ENCODE measurements at places on chromosomes 2 and 18.

DNA sequence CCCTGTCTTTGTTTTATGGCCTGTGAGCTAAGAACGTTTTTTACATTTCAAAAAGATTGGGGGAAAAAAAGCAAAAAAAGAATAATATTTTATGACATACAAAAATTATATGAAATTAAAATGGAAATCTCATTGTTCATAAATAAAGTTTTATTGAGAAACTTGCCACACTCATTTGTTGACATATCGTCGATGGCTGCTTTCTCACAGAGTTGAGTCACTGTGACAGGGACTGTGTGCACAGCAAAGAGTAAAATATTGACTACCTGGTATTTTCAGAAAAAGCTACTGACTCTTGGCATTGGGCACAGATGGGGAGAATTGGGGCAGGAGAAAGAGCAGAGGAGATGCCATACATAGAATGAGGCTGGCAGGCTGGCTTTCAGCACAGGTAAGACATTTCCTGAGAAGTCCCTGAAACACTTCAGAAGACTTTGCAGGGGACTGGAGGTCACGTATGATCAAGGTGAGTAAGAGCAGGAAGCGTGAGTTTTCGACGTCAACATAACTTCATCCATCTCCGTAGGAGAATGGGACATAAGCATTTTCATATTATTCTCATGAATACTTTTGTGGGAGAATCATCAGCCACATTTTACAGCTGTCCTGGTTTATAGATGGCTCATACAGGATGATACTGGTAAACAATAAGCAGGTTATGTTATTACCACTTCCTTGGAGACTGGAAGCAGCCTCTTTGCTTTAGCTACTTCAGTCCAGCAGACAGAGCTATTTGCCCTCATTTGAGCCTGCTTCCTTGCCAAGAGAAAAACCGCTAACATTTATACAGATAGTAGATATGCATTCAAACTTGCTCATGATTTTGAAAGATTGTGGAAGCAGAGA, 32.5 kb upstream of the PUM2 start:
- peak; percentile 42 for DNase-seq

DNA sequence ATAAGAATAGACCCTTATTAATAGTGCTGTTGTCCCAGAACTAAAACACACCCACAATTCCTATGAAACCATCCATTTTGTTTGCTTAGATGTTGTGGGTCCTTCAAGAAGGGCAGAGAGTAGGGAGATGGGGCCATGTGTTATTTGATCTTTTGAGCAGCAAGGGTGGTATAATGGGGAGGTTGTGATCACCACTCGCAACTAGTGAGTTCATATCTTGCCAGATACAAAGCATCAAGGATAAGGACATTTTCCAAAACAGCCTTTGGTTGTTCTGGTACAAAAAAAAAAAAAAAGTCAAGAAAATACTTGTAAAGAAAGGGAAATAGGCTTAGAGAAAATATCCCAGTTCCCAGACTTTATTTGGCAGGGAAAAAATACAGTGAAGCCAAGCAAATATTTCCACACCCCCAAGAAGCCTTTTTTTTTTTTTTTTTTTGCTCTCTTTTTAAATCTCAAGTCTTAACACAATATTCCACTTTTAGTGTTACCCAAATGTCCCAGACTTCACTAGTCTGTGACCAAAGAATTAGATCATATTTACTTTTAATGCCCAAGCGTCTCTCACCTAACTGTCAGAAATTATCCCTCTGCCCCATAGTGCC, 54.1 kb downstream of the ANTXR1 start:
- no peak for DNase-seq

DNA sequence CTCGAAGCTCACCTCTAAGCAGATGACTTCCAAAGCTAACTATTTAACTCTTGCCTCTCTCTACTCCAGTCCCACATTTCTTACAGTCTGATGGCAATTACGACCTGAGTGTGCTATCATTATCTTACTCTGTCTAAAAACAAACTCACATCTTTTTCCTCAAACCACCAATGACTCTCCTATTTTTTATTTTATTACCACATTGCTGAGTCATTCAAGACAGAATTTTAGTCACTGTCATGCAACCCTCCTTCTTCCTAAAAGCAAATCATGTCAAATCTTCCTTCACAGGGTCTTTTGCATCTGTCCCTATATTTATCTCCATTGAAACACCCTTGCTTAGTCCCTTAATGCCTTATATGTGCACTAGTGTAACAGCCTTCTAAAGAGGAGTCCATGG, 34.6 kb upstream of the C2orf15 start:
- peak; percentile 1 for DNase-seq

GRCh38 chr2:191122638-191123294, 28.0 kb downstream of the STAT4 start:
- DNase-seq: no peak

DNA sequence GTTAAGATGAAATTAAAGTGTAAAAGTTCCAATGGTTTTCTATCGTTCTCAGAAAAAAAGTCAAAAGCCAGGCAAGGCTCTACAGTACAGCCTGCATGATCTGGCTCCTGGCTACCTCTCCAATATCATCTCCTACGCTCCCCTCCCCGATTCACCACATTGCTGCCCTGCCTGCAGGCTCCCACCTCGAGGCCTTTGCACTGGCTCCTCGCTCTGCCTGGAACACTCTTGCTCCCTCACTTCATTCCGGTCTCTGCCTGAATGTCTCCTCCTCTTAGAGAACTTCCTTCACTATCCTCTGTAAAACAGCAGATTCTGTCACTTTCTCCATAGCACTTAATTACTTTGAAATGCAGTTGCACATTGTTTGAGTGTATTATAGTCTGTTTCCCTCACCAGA, 72.5 kb downstream of the KLF7 start:
- no peak for DNase-seq

- DNase-seq: no peak
Measured at GRCh38 chr2:46196871-46197462, 100.2 kb upstream of the EPAS1 start.

- DNase-seq: peak; percentile 53
Measured at GRCh38 chr2:8303322-8303832, 378.5 kb upstream of the ID2 start.

Measured in fibroblast of upper back skin (primary cell).